ENCODE measurements at places on chromosomes 2 and 18. TPM values are rescaled to one million over a fixed set of nuclear protein-coding genes. Genes with fewer than 3 reads are reported as not detected.
A peak's percentile ranks its signal among the peaks of the same experiment; 100 is the strongest.

The ACVR1C gene
- total RNA-seq: 0.13 TPM

The GPR45 gene
- not detected for total RNA-seq

The SLC20A1 gene
- total RNA-seq: 120 TPM

DNA sequence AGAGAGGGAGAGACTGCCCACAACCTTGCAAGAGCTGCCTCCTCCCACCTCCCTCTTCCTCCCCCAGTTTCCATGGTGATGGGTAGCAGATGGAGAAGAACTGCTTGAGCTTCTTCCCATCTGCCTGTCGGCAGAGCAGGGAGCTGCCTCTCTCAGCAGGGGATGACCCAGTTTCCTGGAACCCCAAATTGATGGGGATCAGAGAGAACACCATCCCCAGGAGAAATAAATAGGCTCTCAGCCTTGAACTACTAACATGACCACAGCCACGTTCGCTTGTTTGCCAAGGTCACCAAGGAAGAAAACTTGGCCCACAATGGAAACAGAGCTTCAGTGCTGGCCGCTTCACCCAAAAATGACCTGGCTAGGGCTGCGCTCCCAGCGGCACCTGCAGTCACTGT lies 82.2 kb downstream of the ADD2 start:
- DNase-seq: peak; percentile 15
- no peak overlapping the region for H3K4me3 ChIP-seq
- no peaks in the 10 kb centered on the region for H3K4me1 ChIP-seq
- no peaks in the 10 kb centered on the region for H3K36me3 ChIP-seq
- H3K27ac ChIP-seq: no peak overlapping the region

DNA sequence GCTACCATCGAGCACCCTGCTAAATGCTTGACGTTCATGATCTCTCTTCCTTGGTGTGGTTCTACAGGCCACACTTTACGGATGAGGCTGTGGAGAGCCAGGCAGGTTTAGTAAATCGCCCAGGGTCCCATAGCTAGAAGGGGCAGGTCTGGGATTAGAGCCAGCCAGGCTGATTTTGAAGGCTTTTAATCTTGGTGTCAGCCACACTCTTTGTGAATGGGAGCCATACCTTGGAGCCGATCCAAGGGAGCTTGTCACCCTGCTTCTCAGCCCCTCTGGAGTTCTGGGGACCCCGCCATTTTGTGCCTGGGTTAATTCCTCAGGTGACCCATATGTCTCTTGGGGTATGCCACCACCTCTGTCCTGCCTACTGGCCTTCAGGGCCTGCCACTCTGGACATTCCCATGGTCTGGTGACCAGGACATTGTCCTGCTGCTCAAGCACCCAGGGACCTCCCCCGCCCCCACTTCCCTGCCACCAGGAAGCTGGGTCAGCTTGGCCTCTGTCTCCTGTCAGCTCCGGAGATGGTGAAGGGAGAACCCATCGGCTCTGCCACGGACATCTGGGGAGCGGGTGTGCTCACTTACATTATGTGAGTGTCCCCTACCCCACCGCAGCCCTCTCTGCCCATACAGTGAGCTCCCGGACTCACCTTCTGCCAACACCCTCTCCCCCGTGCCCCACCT lies 7.3 kb upstream of the GMPPA start:
- H3K4me1 ChIP-seq: peaks cover 11% of the 10 kb centered on the region
- H3K27ac ChIP-seq: no peak overlapping the region
- no peak overlapping the region for H3K4me3 ChIP-seq
- no peak for DNase-seq
- no peaks in the 10 kb centered on the region for H3K36me3 ChIP-seq
- H3K27me3 ChIP-seq: no peaks in the 10 kb centered on the region

GRCh38 chr2:41222593-41222992 lies 770.7 kb upstream of the SLC8A1 start:
- DNase-seq: no peak
- no peak overlapping the region for H3K27ac ChIP-seq
- no peaks in the 10 kb centered on the region for H3K27me3 ChIP-seq
- H3K4me1 ChIP-seq: no peaks in the 10 kb centered on the region

- no peak for DNase-seq
- H3K4me1 ChIP-seq: peaks cover 36% of the 10 kb centered on the region
- H3K36me3 ChIP-seq: peaks cover 75% of the 10 kb centered on the region
- H3K27me3 ChIP-seq: no peaks in the 10 kb centered on the region
These were observed 6.7 kb downstream of the TUBB6 start for GRCh38 chr18:12314591-12315305.

- peaks cover 21% of the 10 kb centered on the region for H3K27me3 ChIP-seq
- no peak overlapping the region for H3K27ac ChIP-seq
- H3K4me1 ChIP-seq: peaks cover 20% of the 10 kb centered on the region
- DNase-seq: peak; percentile 68
- no peaks in the 10 kb centered on the region for H3K36me3 ChIP-seq
These were observed 543 bp upstream of the MARCHF4 start for GRCh38 chr2:216372761-216373291.

- no peaks in the 10 kb centered on the region for H3K4me1 ChIP-seq
- no peak overlapping the region for H3K4me3 ChIP-seq
- DNase-seq: no peak
These were observed 108.3 kb upstream of the MAP3K20 start for GRCh38 chr2:172967036-172967982.

DNA sequence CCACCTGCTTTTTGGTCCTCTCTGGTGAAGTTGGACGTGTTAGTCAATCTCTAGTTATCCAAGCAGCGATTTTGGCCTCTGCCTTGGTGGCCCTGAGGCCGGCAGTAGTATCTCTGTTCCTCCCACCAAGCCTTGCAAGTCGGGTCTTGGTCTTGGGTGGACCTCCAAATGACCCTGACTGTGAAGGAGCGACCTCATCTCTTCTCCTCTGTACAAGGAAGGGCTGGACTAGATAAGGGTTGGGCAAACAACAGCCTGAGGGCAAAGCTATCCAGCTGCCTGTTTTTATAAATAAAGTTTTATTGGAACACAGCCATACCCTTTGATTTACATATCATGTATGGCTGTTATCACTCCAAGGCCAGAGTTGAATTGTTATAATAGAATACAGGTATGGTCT lies 74.6 kb upstream of the FOSL2 start:
- DNase-seq: no peak
- no peaks in the 10 kb centered on the region for H3K36me3 ChIP-seq
- no peaks in the 10 kb centered on the region for H3K4me1 ChIP-seq
- H3K4me3 ChIP-seq: no peak overlapping the region
- no peak overlapping the region for H3K27ac ChIP-seq
- no peaks in the 10 kb centered on the region for H3K27me3 ChIP-seq

- H3K27ac ChIP-seq: peak overlapping the region; percentile 65
- peak; percentile 35 for DNase-seq
- no peaks in the 10 kb centered on the region for H3K36me3 ChIP-seq
- H3K4me3 ChIP-seq: peak overlapping the region; percentile 87
- H3K27me3 ChIP-seq: no peaks in the 10 kb centered on the region
- H3K4me1 ChIP-seq: peaks cover 45% of the 10 kb centered on the region
These were observed 819 bp upstream of the SERPINE2 start for GRCh38 chr2:224039770-224040440.

- no peak overlapping the region for H3K27ac ChIP-seq
These were observed 58.3 kb downstream of the INHBB start for GRCh38 chr2:120404274-120404673.
